A673 (cell line): ENCODE measurements at places on chromosomes 7 and 10.
A peak's percentile ranks its signal among the peaks of the same experiment; 100 is the strongest.

DNA sequence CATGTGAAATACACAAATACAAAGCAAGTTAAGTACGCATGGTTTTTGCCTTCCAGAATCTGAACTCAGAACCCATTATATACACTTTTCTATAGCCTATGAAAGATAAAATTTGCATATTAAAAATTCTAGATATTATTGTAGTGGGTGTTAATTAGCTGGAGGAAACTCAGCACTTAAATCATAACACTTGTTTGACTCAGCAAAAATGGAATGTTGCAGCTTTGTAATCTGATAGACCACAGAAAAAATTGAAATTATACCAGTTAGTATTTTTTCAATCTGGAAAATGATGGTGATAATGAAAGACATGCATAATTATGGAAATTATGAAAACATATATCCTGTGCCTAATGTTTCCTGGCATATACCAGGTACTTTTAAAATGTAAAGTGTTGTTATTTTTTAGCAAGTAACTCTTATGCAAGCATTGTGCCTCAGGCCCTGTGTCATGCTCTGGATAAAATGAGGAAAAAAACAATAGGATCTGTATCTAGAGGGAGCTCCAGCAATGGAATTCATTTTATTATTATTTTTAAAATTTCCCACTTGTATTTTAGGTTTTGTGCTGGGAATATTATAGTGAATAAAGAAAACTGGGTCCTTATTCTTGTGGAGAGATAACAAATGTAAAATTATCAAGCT, 490.4 kb upstream of the SEMA3A start:
- no peak for DNase-seq

GRCh38 chr10:71605263-71605962, 114.2 kb downstream of the C10orf105 start:
- no peak for DNase-seq

- DNase-seq: no peak
Observed at GRCh38 chr7:1950066-1950451, 280.0 kb downstream of the ELFN1 start.

- peak; percentile 23 for DNase-seq
Observed at GRCh38 chr7:77995717-77996116, 197.1 kb downstream of the PHTF2 start.

- DNase-seq: no peak
Observed at GRCh38 chr10:13945390-13946208, 358.8 kb downstream of the PRPF18 start.

DNA sequence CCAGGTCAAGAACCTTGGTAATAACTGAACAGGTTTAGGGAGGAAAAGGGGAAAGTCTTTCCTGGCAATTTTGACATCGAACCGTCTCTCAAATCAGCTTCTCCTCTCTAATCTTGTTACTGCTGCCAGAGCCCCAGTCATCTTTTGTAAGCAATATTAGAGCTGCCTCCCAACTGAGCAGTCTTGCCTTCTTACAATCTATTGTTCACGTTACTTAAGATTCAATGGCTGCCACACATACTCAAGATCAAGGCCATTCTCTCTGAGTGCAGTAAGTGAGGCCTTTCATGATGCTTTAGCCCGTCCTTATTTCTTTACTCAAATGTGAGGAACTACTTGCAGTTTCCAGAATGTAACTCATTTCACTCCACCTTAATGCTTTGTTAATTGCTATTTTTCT, 12.4 kb downstream of the NET1 start:
- peak; percentile 50 for DNase-seq

DNA sequence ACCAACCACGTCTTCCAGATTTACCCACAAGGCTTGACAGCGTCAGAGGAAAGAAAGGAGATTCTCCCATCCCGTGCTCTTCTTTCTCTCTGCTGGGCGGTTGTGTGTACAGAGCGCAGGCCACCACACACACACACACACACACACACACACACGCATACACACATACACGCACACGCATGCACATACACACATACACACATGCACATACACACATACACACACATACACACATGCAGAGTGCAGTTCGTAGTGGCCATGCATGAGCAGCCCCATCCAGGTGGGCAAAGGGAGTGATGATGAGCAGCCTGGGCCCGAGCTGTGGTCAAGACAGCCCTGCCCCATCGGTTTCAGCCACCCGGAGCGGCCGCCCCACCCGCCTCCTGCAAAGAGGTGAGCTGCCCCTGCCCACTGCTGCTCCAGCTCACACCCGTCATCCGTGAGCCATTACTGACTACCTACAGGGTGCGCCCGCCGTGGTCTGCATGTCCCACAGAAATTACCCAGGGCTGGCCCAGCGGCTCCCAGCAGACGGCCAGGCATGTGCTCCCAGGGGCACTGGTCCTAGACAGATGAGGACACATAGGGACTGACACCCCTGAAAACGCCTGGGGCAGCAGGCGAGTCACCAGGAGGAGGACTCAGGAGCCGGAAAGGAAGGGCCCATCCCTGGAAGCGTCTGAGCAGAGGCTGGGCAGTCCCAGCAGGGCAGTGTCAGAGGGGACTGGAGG, 69.6 kb downstream of the ASB13 start:
- no peak for DNase-seq

DNA sequence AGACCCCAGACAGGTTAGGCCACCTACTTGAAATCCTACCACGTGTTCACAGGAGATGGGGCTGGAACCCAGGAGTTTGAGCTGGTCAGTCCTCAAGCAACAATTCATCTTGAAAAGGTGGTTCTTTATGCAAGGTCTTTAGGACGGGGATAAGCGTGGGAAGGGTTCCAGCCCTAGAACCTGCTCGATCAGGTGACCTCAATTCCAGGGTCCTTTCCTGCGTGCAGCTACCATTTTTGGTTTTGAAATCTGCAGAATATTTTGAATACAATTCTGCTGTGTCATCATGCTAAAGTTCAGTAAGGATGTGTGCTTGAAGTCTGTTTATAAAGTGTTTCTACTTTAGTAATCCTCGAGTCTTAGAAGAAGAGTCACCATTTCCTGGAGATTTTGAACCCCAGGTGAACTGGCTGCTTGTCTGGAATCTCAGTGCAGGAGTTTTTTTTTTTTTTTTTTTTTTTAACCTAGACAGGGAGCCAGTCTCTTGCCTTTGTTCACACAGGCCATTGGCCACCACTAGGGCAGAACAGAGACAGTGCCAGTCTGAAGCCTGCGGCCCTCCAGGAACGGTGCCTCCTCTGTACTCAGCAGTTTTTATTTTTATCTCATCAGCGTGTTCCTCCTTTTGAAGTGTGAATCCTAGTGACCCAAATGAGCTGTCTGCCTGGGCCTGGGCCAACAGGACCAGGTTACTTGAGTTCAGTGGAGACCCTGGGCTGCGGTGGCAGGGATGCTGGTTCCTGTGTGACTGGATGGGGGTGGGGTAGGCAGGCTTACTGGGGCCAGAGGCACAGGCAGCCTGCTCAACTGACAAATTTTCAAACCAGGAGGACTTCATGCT, 54.6 kb downstream of the EEPD1 start:
- DNase-seq: no peak

DNA sequence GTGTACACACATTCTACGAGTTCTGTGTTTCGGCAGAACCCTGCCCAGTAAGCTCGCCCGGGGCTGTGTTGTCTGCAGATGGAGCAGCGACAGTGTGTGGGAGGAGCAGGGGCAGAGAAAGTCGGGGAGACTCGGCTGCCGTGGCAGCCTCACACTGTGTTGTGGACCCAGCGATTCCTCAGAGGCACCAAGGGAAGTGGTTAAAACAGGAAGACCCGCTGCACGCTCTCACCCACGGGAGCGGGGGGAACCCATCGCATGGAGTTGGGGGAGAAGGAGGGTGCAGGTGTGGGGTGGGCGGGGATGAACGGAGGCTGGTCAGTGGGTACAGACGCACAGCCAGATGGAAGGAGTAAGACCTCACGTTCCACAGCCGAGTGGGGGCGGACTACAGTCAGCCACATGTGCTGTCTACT, 250.2 kb downstream of the ELFN1 start:
- DNase-seq: no peak

DNA sequence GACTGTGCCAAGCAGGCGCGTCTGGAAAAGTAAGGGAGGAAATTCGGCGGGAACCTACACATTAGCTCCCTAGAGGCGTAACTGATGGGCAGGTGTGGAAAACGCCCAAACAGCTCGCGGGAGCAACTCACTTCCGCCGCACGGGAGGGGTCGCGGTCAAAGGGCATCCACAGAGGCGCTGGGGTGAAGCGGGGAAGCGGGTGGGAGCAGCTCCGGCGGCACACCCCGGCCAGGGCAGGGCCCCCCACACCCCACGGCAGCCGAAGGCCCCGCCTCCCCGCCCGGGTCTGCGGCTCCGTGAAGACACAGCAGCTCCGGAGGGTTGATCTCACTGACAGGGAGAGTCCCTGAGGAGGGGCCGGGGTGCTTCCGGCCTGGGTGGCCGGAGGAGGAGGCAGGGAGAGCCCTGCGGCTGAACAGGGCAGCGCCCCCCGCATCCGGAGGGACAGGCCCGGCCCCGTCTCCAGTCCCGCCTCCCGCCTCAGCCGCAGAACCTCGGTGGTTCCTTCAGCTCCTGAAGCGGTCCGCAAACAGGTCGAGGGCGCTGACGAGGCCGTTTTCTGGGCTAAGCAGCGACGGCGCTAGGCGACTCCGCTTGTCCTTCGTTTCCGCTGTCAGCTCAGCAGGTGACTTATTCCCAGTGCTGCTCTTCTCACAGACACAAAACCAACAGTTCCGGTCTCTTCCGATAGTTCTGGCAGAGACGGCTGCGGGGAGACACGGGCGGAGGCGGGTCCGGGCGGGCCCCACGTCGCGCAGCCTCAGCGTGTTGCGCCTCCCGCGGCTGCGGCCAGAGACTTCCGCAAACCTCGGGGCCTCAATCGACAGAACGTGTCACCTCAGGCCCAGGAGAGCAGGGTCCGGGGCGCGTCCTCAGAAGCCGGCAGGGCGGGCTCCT, 276.1 kb downstream of the DNAJB6 start:
- DNase-seq: peak; percentile 63
